NCI-H460 (cell line): ENCODE measurements at places on chromosomes 3 and 15.

DNA sequence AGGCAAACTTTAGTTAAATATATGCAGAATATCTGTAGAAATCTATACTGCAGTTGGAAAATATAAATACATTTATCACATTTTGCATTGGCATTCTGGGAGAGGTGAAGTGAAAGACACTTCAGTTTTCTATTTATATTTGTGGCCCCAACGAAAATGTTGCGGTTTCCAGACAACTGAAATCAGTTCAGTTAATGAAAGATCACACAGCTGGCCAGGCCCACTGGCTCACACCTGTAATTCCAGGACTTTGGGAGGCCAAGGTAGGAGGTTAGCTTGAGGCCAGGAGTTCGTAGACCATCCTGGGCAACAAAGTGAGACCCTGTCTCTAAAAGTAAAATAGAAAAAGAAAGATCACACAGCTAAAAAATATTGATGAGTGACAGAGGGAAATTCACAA is 11.9 kb upstream of the CLASP2 start:
- no peak for DNase-seq

- DNase-seq = no peak
Observed at GRCh38 chr3:111045564-111045963, 26.1 kb upstream of the NECTIN3 start.

GRCh38 chr3:146968204-146968651 is 363.1 kb upstream of the PLSCR5 start:
- no peak for DNase-seq

DNA sequence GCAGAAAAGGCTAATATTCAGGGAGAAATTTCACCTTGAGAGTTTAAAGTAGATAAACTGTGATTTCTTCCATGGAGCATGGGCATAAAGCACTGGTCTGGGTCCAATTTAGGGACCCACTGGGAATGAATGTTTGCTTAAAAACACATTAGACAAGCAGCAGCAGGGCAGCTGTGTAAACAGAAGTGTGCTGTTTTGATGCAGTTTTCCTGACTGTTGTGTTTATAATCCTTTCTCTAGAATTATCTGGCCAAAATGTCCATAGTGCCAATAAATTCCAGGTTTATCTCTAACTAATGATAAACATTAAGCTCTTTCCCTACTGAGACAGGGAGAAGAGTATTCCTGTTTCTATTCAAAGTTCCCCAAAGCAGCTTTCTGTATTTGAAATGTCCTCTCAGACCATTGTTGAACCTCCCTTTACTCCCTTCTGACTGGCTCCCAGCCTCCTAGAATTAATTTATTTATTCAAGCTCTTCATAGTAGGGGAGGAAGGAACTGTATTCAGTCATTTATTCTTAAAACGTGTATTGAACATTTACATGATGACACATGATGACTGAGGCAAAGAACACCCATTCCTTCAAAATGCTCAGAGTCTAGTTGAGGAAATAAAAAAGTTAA is 7.0 kb upstream of the TM4SF18 start:
- DNase-seq = no peak

GRCh38 chr3:178381555-178381954 is 154.7 kb upstream of the KCNMB2 start:
- DNase-seq = no peak

DNA sequence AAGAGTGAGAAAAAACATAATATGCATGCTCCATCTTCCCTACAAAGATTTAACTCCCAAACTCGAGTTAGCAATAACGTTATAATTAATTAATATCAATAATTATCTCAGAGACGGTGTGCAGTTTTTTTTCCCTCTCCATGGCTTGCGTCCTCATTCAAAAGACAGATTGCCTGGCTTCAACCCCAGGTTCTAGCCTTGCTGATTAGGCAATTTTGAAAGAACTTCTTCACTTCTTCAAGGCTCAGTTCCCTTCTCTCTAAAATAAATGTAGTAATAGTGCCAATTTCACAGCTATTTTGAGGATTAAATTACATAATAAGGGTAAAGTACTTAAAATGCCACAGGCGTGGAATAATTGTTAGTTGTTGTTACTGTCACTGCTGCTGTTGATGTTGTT is 876.1 kb upstream of the GBE1 start:
- no peak for DNase-seq

GRCh38 chr15:66389859-66390381 is 3.2 kb downstream of the MAP2K1 start:
- DNase-seq = no peak

DNA sequence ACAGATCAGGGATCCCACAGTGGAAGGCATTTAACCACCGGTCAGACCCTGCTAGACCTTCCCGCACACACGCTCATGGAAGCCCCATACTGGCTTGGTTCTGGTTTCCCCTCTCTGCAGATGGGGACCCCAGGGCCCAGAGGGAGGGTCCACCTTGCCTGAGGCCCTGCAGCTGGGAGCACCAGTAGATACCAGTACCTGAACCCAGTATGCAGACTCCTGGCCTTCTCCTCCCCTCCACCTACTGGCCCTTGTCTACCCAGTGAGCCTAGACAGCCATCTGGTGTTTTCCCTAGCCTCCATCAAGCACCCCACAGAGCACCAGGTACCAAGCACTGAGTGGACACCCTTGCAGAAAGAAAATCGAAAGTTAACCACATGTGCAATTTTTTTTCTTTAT is 65.1 kb downstream of the MEGF11 start:
- DNase-seq = no peak

DNA sequence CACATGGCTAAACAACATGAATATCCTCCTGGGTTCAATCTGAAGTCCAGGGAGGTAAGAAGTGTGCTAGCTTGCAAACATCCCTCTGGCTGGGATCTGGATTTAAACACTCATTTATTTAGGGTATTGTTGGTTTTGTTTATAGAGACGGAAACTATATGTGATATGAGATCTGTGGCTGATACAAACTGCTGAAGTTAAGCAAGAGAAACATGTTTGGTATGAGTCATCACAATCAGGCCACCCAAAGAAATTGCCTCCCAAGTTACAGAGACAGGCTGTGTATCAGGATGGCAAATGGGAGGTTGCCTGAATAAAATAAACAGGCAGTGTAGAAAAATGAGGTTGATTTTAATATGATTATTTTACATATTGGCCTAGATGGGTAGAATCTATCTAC is 562.1 kb downstream of the IGSF11 start:
- DNase-seq = no peak
